ENCODE measurements at places on chromosomes 12 and 14. TPM values are rescaled to one million over a fixed set of nuclear protein-coding genes. Genes with fewer than 3 reads are reported as not detected.

Gene CD69
- 0.24 TPM for total RNA-seq

Gene MFAP5
- total RNA-seq, result 20.8 TPM

Gene TMBIM6
- total RNA-seq, result 191 TPM

Gene CPNE6
- total RNA-seq, result 1.4 TPM

Gene SLCO1C1
- total RNA-seq, result 1.8 TPM

- DNase-seq, result no peak
These were observed 1.1 kb downstream of the IGF1 start for GRCh38 chr12:102479099-102479885.

- no peak for DNase-seq
These were observed 9.1 kb upstream of the SERPINA1 start for GRCh38 chr14:94397289-94398181.

DNA sequence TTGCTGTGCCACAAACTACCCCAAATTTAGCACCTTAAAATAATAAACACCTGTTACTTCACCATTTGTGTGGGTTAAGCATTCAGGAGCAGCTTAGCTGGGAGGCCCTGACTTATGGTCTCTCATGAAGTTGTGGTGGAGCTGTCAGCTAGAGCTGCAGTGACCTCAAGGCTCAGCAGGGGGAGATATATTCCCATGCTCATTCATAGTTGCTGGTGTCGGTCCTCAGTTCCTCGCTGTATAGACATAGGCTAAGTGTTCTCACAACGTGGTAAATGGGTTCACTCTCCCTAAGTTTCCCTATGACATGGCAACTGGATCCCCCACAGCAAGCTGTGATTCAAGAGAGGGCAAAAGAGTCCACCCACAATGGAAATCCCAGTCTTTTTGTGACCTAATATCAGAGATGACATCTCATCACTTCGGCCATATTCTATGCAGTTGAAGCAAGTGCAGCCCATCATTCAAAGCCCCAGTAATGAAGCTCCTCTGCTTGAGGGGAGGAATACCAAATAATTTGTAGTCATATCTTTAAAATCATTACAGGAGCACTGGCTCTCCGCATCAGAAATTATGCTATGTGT, 41.1 kb downstream of the PRB3 start:
- DNase-seq, result no peak

- peak; percentile 90 for DNase-seq
These were observed 11.3 kb downstream of the SCARB1 start for GRCh38 chr12:124852329-124852831.

GRCh38 chr12:6573001-6573400, 4.9 kb upstream of the NOP2 start:
- no peak for DNase-seq

DNA sequence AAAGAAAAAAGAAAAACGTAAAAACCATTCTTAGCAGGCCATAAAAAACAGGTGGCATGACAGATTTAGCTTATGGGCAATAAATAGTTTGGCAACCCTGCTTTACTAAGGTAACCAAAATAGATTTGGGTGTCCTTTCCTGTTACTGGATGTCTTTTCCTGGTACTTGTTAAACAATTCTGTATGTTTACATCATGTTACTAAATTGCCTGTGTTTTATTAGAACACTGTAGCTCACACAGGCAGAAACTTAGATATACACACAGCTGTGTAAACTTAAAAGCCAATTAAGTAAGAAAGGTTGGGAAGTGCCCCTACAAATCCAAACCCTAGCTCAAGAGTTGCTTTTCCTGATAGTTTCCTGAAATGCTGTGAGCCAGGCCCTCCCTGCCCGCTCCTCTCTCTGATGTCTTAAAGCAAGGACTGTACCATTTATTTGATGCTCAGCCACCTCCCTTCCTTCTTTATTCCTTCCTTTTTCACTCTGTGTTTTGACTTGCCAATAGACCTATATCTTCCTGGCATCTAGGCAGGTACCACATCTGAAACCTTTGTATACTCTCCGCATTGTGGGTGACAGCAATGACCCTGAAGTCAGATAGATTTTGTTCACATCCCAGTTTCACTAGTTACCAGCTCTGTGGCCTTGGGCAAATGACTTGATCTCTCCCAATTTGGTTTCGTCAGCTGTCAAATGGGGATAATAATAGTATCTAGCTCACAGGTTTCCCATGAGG, 3.7 kb upstream of the CAMKK2 start:
- peak; percentile 5 for DNase-seq

GRCh38 chr12:21699851-21700250, 42.2 kb upstream of the LDHB start:
- DNase-seq, result no peak

DNA sequence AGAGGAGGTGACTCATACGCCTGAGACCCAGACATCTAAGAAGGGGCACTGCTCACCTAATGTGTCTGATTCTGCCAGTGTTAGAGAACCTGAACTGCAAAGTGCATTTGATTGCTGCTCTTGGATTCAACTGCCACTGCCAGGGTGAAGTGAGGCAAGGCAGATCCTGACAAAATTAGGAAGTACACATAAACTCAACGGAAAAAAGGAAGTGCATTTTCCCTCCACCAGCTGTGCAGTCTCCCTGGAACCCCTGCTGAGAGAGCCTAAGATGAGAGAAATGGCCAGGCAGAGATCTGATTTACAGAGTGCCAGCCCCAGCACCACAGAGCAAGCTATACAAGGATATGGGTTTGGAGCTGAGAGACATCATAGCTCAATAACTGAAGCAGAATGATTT, 215.3 kb downstream of the SEC23A start:
- no peak for DNase-seq

DNA sequence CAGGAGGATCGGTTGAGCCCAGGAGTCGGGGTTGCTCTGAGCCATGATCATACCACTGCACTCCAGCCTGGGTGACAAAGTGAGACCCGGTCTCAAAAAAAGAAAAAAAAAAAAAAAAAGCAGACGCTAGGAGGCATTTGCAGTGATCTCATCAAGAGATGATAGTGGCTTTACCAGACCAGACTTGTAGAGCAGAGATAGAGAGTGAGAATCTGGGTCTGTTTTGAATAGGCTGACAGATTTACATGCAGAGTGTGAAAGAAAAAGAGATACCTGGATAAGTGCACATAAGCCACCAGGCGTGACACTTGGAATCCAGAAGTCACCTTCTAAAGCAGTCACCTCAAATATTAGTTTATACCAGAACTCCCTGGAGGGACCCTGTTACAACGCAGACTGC, 21.1 kb upstream of the FLRT2 start:
- no peak for DNase-seq

GRCh38 chr12:7042842-7043241, 17.7 kb upstream of the C1S start:
- no peak for DNase-seq

- no peak for DNase-seq
These were observed 9.0 kb downstream of the DYNC1H1 start for GRCh38 chr14:101973356-101973755.
